ENCODE measurements at places on chromosomes 4 and X. TPM values are rescaled to one million over a fixed set of nuclear protein-coding genes. Genes with fewer than 3 reads are reported as not detected.

DNA sequence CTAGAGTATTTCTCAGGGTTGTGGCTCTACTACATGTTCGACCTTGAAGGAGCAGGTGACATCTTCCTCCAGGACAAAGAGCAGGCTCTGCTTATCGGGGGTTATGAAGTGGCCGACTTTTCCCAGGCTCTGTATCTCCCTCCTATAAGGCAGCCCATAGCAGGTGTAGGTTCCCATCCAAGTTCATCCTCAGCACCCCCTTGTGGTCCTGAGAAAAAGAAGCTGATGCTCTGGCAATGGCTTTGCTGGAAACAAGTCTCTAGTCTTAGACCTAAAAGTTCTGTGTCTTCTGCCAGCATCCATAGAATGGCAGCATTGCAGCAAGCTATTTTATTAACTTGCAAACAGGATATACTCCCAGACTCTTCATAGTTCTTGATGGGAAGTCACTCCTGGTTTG lies 836.6 kb upstream of the PRKX start:
- DNase-seq: peak; percentile 13

DNA sequence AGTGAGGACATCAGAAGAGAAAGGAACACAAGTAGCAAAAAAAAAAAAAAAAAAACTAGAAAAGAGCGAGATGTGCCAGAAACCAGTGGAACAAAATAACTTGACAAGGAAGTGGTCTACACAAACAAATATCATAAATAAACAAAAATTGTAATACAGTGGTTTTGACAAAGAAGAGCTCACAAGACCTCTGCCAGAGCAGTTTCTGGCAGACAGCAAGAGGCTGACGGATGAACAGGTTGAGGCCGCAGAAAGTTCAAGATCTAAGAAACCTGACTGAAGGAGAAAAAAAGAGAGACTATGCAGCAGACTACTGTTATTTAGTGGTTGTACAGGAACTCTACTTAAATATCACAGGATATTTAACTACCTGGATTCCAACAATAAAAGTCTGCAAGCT lies 66.2 kb downstream of the MAB21L2 start:
- DNase-seq: no peak

- DNase-seq: no peak
Measured at GRCh38 chrX:135420831-135421230, 913 bp upstream of the SMIM10L2A start.

DNA sequence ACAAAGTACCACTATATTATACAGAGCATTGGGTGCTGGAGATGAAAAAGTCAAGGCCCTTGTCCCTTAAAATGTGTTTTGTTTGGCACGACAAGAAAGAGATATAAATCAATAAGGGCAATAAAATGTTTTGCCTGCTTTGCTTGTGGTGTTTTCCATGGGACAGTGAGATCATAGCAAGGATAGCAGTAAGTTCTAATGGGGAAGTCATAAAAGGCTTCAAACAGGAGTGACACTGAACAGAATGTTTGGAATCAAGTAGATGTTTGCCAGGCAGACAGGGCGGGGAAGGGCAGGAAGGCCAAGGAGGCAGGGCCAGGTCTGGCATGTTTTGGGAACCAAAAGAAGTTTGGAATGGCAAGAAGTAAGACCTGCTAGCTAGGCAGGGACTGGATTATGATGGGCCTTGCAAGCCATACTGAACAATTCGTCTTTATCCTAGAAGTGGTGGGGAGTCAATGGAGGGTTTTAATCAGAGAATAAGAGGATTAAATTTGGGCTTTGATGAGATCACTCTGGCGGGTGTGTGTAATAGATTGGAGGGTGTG lies 16.4 kb downstream of the FGF2 start:
- DNase-seq: no peak

GRCh38 chr4:46550471-46550870 lies 160.5 kb upstream of the GABRA2 start:
- no peak for DNase-seq

DNA sequence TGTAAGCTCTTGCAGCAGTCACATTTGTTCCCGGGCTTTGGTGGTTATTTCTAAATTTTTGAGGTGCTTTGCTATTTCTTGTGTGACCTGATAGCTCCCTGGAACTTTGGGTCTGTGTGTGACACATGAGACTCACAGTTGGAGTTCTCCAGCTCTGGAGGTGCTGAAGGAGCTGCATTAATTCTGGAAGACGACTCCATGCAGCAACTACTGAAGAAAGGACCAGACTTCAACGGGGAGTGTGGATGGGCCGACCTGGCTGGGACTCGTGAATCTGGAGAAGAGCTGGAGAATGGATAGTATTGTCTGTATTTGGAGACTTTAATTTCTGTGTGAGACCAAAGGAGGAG lies 1.5 kb downstream of the MRFAP1 start:
- DNase-seq: no peak

- DNase-seq: no peak
Measured at GRCh38 chr4:169658975-169659715, 38.8 kb downstream of the CLCN3 start.

SPANXN2 gene
- 0.70 TPM for polyA plus RNA-seq

BST1 gene
- 6.9 TPM for polyA plus RNA-seq

SLC6A14 gene
- polyA plus RNA-seq: not detected

RAB40A gene
- polyA plus RNA-seq: 5.3 TPM

CXCL8 gene
- 0.66 TPM for polyA plus RNA-seq

Data from testis (tissue), 5 donors.